Stimulated activated CD4-positive, alpha-beta T cell treated with anti-CD3 and anti-CD28 coated beads, Interleukin-2, amount 100 ng/mL, for 4 hours (primary cell): ENCODE measurements at places on chromosomes 16 and 17.

DNA sequence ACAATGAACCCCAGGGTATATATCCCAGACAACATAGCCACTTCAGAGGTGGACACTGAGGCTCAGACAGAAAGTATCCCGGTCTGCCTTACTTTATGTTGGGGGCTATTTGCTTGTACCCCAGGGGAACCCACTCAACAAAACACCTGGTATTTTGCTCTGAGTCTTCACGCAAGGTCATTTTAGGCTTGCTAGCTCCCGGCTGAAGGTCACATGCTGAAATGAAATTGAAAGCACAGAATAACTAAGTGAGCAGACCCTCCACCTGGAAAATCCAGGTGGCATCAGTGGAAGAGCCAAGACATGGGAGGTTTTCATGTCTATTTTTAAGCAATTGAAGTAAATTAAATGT lies 4.1 kb upstream of the KDM8 start:
- DNase-seq, result no peak

GRCh38 chr16:23537390-23537789 lies 19.8 kb downstream of the EARS2 start:
- DNase-seq, result no peak

DNA sequence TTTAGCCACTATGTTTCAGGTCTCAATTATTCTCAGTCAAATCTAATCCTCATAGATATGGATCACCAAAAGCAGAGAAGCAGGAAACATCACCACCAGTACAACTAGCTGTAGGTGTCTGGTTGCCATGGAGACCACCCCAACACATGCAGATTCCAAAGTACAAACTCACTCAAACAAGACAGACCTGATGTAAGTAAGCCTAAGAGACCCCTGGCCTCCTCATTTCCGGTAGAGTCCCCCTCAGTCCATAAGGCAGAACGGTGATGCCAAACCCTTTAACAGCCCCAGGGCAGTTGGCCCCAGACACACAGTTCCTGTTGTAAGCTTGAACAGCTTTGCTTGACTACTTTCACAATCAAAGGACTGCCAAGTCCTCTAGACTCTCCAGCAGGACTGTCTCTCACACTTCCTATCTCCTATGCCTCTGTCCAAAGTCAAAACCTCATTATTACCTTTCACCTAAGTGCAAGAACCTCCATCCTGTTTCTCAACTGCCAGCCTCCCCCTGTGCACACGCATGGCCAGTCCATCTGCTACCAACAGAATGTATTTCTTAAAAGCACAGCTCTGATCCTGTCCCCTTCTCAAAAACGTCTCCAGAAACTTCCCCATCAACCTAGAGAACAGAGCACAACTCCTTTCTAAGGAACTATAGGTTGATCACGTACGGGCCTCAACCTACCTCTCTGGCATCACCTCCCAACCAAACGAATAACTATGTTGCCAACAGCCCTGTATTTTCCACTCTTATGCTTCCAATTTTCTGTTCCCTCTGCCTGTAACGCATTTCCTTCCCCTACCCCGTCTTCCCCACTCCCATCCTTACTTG lies 23.9 kb downstream of the SLC39A11 start:
- no peak for DNase-seq

GRCh38 chr16:75080205-75081029 lies 36.2 kb downstream of the LDHD start:
- DNase-seq, result no peak

DNA sequence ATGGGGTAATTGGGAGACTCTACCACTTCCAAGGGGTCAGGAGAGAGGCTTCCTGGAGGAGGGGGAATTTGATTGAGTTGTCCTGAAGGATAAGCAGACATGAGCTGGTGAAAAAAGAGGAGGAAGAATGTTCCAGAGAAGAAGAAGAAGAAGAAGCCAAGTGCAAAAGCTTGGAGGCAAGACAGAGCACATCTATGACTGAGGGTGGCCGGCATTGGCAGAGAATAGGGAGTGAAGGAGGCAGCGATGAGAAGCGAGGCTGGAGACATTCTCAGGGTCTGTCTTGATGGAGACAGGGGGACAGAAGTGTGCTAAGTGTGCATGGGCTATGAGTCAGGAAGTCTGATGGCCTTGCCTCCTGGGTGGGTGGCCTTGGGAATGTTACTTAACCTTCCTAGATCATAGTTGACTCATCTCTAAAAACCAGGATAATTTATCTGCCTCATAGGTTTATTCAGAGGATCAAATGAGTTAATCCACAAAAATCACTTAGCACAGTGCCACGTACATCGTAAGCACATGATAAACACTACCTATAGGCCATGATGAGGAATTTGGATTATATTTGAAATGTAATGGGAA lies 171.7 kb downstream of the ABCC12 start:
- DNase-seq, result no peak

DNA sequence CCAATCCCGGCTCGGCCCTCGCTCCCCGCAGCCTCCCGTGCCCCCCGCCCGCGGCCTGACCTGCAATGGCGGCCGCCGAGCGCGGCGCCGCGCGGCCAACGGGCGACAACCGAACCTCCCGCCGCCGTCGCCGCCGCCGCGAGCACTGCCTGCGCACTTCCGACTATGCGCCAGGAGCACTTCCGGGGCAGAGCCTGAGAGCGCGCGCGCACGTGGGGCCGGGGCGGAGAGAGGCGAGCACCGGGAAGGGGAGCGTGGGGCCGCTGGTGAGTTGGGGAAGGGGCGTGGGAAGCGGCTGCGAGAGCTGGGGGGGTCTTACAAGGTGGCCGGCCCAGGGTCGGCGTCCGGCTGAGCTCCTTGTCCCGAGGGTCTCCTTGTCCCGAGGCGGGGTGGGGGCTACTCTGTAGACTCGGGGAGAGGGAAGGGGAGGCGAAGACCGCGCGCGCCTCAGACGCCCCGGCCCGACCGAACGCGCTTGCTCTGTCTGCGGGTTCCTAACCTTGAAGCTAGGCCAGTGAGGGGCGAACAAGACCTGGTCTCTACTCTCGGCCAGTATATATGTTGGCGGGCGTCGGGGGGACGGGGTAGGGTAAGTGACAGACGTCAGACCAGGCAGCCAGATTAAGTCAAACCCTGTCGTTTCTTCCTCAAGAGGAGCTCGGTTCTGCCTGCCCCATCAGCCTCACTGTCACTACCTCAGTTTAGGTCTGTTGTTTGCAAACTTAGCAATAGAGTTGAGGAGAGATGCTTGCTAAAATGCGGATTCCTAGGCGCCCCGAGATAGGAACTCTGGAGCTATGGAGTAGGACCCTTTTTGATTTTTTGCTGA lies at the start of the genes CHTF8 and UTP4:
TSS of gene CHTF8 (minus strand) at position 165 of the 829 bp plus-strand sequence. CDS start 11,130 bp downstream, outside the sequence.
TSS of gene UTP4 (plus strand) at position 226 of the 829 bp plus-strand sequence. CDS start 811 bp downstream, outside the sequence.
- peak; percentile 86 for DNase-seq

GRCh38 chr17:1227365-1227764 lies 42.9 kb upstream of the BHLHA9 start:
- no peak for DNase-seq

DNA sequence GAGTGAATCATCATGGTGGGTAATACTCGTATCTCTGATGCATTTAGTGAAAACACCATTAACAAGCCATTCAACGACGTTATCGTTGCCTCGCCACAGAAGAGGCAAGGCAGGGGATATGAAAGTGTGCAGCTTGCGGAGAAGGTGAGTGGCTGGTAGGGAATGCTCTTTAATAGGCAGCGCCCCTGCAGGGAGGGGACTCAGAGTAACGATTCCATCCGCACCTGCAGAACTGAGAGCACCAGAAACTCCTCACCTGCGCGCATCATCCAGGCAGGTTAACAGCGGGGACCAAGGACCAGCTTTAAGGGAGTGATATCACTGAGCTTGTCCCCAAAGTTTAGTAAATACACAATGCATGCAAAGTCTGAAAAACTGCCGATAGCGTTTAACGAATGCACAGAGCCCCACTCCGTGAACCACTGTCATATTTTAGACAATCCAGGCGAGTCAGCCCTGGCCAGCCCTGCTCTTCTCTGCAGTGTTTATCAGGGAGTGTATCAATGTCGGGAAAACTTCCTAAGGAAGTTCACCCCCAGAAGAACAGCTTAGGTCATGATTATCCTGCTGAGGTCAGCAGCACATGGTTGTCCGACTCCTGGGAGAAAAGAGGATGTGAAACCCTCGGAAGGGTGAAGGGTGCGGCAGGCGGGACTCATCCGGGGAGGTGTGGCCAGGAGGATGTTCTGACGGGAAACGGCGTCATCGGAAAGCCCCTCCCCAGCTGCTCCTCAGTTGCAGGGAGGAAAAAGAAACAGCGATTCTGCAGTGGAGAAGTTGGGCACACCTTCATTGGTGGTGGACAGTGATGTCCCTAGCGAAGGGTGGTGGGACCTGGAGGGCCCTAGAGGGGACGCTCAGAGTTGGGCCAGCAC lies 68.5 kb upstream of the DNAH17 start:
- peak; percentile 60 for DNase-seq

DNA sequence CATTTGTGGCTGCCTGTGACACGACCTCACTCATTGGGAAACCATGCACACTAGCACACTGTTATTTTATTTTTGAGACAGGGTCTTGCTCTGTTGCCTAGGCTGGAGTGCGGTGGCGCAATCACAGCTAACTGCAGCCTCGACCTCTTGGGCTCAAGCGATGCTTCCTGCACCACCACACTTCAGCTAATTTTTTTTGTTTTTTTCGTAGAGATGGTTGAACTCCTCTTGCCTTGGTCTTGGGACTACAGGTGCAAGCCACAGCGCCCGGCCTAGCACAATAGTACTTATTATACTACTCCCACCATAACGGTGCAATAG lies 2.8 kb upstream of the NPTX1 start:
- DNase-seq, result no peak

GRCh38 chr16:81517629-81518438 lies 73.2 kb downstream of the CMIP start:
- no peak for DNase-seq

- DNase-seq, result no peak
Observed at GRCh38 chr16:67030221-67030962, 1.4 kb downstream of the CBFB start.

DNA sequence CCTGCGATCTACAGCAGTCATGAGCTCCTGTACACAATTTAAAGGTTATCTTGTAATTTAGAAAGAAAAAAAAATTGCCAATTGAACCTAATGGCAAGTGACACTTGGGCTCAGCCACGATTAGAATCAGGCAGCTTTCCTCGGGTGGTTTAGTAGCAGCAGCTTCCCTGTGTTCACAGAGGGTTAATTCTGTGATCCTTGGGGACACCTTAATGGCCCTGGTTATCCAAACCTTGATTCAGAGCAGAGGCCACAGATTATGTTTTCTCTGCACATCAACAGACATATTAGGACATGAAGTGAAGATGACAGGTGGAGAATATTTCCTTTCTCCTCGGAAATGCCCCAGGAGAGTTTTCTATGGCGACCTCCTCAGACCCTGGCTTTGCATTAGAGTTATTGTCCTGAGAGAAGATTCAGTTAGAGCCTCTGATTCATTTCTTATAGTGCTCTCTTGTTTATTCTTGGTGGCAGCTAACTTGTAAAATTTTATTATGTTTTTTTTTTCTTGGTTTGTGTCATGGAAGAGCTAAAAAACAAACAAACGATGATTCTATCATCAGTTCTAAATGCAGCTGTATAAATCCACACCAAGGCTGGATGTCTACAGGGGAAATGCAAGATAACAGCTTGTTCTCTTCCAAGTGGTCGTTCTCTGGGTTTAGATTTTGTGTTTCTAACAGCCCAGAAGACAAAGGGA lies 351.2 kb upstream of the DYNLRB2 start:
- no peak for DNase-seq

GRCh38 chr16:49366669-49367068 lies 6.9 kb upstream of the C16orf78 start:
- DNase-seq, result no peak

DNA sequence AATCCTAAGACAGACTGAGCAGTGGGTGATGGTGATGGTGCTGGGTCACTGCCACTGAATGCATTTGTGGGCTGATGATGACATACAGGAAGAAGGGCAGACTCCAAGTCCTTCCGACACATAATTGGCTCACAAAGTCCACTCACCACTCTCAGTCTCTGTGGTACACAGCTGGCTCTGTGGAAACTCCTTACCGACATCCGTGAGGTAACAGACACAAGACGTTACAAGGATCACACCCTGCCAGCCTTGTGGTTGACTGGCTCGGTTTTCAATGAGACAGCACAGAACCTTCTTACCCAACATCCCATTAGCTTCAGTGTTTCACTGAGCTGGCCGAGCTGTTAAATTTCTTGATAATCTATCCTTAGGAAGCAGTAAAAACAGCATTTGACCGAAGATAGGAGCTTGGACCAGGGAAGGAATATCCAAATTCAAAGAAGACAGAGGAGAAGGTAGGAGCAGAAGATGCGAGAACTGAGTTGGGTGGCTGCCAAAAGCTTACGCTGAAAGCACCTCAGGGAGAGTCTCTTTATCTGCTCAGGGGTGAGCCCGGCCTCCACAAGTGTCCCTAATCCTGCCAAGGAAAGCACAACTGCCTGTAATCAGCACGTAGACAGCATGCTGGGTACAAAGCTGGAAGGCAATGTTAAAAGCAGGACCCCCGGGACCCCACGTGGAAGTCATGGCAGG lies 5.5 kb upstream of the MXRA7 start:
- DNase-seq, result no peak
